ENCODE measurements at places on chromosomes 5 and 9.

DNA sequence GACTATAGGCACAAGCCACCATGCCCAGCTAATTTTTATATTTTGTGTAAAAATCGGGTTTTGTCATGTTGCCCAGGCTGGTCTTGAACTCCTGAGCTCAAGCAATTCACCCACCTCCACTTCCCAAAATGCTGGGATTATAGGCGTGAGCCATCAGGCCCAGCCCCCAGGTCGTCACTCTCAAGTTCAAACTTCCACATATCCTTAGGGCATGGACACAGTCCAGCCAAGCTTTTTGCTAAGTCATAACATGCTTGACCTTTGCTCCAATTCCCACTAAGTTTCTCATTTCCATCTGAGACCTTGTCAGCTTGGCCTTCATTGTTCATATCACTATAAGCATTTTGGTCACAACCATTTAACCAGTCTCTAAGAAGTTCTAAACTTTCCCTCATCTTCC, 43.9 kb upstream of the ARAP3 start:
- DNase-seq, result no peak

DNA sequence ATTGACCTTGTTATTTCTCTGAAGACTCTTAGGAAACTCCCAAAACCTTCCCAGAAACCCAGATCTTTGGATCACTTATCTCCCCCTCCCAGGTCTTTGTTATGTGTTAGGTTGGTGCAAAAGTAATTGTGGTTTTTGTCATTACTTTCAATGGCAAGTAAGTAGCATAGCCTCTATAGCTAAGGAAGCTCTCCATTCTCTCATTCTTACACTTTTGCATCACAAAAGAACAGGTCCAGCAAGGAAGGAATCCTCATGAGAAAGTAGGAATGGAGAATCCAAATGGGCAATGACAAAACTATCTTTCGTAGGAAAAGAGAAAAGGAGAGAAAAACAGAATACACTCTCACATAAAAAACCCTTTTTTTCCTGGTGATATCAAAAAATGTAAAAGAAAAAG, 81.3 kb upstream of the ELAVL2 start:
- DNase-seq, result no peak

GRCh38 chr5:137758715-137759306, 4.6 kb upstream of the HNRNPA0 start:
- no peak for DNase-seq

- no peak for DNase-seq
Measured at GRCh38 chr9:124231095-124231737, 26.5 kb upstream of the NEK6 start.

DNA sequence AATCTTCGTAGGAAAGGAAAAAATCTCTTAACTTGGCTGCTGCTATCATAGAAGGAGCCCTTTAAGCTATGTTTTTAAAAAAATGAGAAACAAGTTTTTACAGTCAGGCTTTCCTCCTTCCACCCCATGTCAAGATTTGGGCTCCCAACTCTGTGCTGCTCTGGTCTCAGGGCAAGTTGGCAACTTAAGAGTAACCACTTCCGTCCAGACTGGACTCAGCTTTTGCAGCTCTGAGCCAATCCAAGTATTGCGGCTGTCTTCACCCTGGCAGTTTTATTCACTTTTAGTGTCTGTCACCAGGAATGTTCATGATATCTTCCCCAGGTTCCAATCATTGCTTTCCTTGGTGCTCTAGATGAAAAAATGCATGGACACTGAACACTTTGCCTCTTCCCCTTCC, 115.9 kb upstream of the GAS1 start:
- DNase-seq, result peak; percentile 81

DNA sequence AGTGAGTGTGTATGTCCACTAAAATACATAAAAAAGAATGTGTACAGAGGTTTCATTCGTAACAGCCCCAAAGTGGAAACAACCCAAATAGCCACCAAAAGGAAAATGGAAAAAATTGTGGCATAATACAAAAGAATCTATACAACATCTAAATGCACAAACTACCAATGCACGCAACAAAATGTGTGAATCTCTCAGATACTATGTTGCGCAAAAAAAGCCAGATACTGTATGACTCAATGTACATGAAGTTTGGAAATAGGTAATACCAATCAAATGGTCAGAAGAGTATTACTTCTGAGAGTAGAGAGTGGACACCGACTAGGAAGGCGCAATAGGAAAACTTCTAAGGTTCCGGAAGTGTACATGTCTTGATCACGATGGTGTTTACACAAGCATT, 2.4 kb downstream of the XPA start:
- no peak for DNase-seq

- DNase-seq, result no peak
Measured at GRCh38 chr5:175830586-175831300, 40.6 kb upstream of the CPLX2 start.

- no peak for DNase-seq
Measured at GRCh38 chr9:94159069-94159939, 75.0 kb downstream of the PTPDC1 start.

DNA sequence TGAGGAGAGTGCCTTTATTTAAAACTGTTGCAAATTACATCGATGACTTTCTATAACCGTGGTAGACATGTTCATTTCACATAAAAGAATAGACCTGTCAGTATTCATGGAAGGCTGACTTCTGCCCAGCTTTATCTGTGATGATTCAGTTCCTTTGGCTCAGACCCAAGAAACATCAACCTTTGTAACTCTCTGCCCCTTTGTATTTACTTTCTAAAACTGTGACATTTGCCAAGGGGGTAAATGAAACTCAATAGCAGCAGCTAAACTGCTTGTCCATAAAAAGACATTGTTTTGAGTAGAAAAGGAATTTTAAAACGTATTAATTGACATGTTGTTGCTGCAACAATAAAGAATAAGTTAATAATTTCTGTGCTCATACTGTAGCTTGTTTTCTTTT, 137.8 kb upstream of the ANKH start:
- peak; percentile 79 for DNase-seq

DNA sequence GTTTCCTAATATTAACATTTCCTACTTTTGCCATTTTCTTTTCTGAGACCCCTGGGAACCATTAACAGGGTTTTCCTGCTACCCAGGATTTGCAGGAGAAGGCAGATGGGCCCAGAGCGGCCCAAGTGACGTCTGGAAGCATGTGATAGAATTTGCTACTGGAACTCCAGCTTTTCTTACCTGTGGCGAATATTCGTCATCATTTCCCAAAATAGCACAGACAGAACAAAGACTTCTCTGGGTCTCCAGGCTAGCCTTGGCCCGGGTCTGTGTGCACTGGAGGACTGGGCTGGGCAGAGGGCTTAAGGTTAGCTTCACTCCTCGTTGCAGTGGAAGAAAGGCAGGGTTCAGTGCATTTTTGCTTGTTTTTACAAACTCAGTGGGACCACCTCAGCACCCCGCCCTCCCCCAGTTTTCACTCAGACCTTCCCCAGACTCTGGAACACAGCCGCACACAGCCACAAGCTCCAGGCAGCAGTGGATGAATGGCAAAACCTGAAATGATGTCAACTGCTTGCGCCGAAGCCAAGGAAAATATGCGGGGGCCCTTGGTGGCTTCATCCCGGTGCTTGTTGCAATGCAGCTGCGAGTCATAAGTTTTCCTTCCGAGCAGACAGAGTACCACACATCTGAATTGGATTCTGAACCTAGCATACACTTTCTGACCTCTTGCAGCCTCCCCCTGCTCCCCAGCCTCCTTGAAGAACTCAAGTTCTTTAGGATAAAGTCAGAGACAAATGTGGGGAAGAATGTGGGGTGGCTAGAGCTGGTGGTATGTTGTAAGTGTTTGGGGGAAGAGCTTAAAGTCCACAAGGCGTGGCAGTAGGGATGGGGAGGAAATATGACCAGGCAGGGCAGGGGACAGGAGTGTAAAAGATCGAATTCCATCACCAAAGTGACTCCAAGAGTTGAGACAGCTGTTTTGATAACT, 586.0 kb downstream of the CCDC171 start:
- DNase-seq, result peak; percentile 88

DNA sequence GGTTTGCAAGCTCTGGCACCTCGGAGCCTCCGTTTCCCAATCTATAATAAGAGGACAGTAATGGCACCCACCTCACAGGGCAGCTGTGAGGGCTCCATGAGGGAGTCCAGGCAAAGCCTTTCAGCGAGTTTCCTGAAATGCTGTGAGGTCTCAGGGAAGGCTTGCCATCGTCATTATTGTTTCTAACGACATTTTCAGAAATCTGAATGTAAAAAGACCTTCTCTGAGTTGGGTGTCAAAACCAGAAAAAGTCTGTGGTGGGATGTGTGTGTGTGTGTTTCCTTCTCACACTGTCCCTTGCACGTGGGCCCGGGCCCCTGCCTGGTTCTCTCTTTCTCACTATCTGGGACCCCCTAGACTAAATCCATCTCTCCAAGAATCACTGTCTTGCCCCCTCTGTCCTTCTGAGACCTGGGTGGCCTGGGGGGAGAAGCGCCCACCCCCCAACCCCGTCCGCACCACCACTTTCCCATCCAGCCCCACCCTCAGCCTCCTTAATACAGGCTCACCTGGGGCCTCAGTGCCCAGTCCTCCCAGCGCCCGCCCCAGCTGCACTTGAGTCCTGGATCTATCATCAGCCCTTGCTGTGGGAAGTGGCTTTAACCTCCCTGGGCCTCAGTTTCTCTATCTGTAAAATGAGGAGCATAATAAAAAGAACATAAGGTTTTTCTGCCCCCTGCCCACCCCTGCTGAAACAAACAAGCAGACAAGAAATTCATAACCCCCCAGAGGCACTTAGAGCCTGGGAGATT, 180.3 kb downstream of the C9orf50 start:
- no peak for DNase-seq

DNA sequence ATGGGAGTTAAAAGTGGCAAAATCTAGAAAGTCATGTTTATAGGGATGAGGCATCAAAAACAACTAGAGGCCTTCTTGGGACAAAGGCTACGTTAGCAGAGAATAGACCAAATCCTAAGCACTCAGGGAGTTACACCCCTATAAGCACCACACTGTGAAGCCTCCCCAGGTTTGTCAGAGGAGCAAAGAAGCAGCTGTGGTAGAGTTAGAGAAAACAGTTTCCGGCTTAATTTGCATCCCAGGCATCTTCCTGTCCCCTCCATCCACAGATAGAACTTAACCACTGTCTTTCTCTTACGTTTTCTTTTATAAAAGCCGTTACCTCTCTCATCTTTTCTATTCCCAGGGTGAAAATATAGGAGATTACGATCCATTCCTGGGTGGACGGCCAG, 188.6 kb upstream of the KLF9 start:
- DNase-seq, result no peak

GRCh38 chr9:98391867-98392266, 136.4 kb upstream of the TBC1D2 start:
- no peak for DNase-seq

GRCh38 chr5:57302164-57302563, 128.3 kb downstream of the GPBP1 start:
- peak; percentile 55 for DNase-seq
